CD4-positive, alpha-beta T cell treated with Interleukin-12 subunit alpha and Interleukin-12 subunit beta, for 1 hour (primary cell): ENCODE measurements at places on chromosomes 7 and 10.

- DNase-seq = no peak
These were observed 138.1 kb upstream of the TCF7L2 start for GRCh38 chr10:112811741-112812551.

DNA sequence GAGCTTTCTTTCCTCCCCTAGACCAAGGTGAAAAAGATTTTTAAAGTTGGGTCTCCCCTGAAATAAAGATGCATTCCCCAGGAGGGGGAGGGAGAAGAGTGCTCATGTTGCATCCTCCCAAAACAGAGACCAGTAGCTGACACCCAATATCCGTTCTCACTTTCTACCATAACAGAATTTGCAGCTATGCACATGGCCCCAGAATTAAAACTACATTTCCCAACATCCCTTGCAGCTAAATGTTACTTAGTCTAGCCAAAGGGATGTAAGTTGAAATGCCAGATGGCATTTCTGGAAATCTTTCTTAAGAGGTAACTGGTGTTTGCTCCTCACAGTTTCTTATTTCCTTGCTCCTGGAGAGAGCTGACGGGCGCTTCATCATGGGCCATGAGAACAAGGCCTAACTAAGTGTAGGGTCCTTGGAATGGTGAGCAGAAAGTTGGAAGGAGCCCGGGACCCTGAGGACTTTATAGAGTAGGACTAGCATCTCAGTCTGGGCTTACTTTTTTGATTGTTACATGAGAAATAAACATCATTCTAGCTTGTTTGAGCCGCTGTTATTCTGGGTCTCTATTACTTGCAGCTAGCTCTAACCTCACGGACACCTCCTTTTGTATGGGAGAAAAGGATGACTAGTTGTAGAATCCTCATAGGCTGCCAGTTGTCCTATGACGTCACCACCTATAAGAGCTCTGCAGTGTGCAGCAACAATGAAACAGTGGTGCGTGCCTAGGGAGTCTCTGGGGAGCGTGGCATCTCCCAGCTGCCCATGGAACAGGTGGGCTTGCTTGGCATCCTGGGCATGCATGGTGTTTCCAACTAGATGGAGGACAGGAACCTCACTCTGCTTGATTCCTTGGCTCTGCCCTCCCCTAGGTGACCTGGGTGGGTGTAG is 46.1 kb upstream of the EXOC6 start:
- DNase-seq = no peak

GRCh38 chr7:107210400-107210799 is 41.6 kb downstream of the HBP1 start:
- no peak for DNase-seq

DNA sequence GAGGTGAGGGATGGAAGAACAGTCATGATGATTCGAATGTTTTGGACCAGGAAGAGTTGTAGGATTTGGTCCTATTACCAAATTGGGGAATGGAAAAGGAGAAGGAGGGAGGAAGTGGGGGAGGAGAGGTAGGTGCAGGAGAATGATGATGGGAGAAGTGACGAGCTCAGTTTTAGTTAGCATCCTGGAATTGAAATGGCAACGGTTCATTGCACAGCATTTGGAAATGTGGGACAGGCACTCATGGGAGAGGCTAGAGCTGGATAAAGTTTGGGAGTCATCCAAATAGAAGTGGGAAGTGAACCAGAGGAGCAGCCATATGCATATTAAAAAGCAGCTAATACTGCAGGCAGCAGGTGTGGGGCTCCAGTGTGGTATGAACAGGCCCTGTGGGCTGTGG is 253.6 kb downstream of the SORCS3 start:
- no peak for DNase-seq

GRCh38 chr7:101538596-101539459 is 90.3 kb downstream of the MYL10 start:
- peak; percentile 40 for DNase-seq
